ENCODE measurements at places on chromosomes 12 and 14.

GRCh38 chr14:74882103-74882920 is 596 bp downstream of the DLST start:
- DNase-seq: no peak

GRCh38 chr12:102435827-102436436 is 44.4 kb downstream of the IGF1 start:
- no peak for DNase-seq

- no peak for DNase-seq
Measured at GRCh38 chr12:66090157-66090556, 40.4 kb downstream of the LLPH start.

DNA sequence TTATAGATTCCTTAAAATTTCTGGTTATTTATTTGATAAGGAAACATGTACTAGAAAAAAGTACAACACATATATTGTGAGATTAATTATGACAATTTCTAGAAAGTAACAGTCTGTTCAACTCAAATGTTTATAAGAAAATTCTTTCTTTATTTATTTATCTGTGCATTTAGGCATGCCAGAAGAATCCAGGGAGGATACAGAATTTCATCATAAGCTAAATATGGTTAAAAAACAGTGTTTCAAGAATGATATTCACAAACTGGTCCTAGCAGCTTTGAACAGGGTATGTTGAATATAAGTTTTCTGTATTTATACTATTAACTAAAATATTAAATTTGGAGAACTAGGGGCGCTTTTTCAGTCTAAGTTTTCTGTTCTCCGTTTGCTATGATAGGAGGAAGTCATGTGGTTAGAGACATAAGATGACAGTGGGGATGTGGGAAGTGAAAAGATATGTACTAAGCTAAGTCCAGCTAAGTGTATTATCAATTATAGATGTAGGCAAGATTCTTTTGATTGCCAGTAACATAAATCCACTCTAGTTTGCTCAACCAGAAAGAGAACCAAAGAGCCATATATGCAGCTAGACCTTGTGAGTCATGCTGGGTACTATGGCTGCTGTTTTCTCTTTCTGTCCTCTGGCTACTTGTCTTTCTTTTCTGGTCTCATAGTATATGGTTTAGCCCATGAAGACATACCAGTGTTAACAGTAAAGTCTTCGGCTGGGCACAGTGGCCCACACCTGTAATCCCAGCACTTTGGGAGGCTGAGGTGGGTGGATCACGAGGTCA is 39.0 kb downstream of the LRRK2 start:
- DNase-seq: no peak

DNA sequence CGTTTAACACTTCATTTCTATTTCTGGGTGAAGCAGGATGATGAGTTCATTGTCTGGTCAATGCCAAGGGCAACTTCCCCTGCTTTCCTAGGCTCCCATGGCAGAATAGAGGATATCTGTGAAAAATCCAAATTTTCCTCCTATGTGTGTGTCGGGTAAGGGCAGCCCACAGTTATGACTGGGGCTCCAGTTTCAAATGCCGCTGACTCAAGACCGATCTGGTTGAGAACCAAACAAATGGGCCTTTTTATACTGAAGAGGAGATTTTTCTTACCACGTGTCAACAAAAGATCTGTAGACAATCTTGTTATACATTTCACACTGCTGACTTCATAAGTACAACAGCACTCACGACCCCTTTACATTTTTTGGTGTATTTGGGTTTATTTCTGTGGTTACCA is 120.8 kb downstream of the CHST11 start:
- no peak for DNase-seq

- no peak for DNase-seq
Measured at GRCh38 chr14:23085458-23085857, 9.5 kb downstream of the ACIN1 start.

DNA sequence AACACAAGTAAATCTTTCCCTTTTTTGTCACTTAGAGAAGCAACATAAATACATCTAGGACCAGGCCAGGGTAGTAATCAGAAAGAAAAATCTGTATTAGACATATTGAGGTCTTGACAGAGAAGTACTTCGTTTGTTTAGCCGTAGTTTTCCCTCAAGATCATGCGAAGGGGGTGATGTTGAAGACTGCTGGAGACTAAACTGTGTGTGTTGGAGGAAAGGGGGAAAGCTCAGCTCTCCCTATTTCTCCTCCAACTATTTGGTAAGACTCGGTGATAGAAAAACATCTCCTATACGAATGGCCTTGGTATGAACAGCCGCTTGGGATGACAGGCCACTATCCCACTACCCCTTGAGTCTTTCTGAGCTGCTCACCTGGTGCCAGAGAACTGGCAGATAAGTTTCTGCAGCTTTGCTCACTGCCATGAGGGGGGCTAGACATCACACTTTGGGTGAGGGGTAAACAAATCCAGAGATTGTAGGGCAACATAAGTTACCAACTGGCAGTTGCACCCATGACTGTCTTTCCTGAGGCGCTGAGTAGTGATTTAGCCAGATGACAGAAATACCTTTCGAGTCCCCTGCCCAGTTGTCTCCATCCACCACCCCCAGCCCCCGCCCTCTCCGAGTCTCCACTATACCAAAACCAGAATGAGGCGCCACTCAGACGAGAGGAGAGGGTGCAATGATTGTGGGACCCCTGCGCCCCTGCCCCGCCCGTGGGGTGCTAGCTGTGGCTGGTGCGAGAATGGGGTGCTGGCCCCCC is 685 bp downstream of the VAMP1 start:
- DNase-seq: no peak

DNA sequence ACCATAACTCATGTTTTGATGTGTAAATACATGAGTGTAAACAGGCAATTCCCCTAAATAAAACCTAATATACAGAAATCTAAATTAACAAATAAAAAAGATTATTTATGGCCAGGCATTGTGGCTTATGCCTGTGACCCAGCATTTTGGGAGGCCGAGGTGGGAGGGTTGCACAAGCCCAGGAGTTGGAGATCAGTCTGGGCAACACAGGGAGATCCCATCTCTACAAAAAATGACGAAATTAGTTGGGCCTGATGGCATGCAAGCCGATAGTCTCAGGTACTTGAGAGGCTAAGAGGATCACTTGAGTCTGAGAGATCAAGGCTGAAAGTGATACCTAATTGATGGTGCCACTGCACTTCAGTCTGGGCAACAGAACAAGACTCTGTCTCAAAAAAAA is 48.7 kb downstream of the BCAT1 start:
- DNase-seq: no peak

- no peak for DNase-seq
Measured at GRCh38 chr12:77225373-77225772, 160.0 kb upstream of the E2F7 start.

DNA sequence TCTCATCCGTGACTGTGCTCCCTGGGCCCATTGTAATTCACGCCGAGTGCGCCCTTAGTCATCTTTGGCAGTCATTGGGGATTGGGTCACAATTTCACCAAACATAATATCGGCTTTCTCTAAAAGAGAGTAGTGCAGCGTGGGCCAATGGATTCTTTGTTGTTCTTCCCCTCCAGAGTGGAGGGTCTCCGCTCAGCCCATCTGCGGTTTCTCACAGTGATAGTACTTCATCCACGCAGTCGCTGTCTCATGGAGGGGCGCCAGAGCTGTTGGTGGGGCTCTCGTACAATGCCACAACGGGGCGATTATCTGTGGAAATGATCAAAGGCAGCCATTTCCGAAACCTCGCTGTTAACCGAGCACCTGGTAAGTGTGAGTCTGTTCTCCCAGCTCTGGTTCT is 321.8 kb downstream of the SNAPC1 start:
- no peak for DNase-seq

DNA sequence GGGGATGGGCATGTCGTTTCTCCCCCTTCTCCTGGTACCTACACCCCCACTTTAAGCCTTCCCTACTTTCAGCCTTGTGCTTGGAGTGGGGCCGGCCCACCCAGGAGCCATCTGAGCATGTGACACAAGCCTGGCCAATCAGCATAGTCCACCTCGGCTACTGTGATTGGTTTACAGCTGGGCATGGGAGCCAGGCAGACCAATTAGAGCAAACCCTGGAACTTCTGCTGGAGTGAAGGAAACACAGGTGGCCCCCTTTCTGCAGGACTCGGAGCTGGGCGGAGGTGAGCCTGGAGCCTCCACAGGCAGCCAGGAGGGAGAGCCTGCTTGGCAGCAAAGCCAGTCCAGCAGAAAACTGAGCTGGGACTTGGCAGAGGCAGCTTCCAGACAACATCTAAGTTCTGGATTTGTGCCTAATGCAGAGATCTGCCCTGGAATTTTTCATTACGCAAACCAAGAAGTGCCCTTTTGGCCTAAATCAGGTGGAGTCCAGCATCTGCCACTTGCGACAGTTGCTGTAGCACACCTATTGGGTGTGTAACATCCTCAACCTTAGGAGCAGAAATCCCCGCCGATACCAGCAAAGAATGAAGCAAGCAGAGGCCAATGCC is 59.5 kb downstream of the SCARB1 start:
- DNase-seq: peak; percentile 29

- DNase-seq: no peak
Measured at GRCh38 chr12:13959131-13959723, 22.2 kb downstream of the GRIN2B start.

DNA sequence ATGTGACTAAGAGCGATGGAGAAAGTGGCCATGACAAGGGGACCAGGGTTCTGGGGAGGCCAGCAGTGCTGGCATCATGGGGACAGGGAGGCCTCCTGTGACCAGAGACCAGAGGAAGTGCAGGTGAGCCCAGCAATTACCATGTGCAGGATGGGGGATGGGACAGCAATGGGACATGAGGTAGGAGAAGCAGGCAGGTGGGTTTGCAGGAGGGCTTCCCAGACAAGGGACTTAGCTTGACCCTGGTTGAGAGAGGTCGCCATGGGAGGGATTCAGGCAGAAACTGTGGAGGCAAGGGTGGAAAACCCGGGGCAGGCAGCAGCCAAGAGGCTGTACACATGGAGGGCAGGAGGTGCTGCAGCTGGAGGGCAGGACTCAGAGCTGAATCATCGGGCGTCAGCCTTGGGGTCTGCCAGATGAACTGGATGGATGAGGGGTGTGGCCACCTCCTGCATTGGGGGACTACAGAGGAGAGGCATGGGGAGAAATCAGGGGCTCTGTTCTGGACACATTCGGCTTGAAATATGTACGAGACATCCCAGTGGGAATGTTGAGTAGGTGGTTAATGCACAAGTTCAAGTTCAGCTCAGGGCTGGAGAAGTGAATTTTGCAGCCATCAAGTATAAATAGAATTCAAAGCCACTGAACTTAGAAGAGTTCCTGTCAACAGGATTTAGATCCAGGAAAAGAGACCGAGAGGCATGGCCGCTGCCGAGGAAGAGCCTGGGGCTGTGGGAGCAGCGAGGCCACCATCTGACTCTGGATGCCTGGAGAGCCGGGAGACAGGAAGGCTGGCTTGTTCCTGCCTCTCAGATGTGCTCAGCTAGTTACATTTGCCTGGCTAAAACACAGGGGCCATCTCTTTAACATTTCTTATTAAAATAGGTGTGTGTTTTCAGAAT is 36.6 kb downstream of the SFSWAP start:
- no peak for DNase-seq

- no peak for DNase-seq
Measured at GRCh38 chr12:12606781-12607589, 4.7 kb upstream of the CREBL2 start.

DNA sequence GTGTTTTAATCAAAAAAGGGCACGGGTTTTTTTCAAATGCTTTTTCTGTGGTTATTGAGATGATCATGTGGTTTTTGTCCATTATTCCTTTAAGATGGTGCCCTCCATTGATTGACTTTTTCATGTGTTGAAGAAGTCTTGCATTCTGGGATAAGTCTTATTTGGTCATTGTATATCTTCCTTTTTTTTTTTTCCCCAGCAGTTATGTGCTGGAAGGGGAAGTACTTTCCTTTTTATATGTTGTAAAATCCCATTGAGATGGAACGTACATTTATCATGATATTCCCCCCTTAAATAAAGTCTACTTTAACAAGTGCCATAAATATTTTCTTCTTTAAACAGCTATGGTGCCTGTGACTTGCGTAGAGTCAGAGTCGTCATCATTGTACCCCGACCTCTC is 24.8 kb upstream of the MUCL1 start:
- no peak for DNase-seq

- no peak for DNase-seq
Measured at GRCh38 chr12:80939231-80939950, 1.7 kb upstream of the LIN7A start.

DNA sequence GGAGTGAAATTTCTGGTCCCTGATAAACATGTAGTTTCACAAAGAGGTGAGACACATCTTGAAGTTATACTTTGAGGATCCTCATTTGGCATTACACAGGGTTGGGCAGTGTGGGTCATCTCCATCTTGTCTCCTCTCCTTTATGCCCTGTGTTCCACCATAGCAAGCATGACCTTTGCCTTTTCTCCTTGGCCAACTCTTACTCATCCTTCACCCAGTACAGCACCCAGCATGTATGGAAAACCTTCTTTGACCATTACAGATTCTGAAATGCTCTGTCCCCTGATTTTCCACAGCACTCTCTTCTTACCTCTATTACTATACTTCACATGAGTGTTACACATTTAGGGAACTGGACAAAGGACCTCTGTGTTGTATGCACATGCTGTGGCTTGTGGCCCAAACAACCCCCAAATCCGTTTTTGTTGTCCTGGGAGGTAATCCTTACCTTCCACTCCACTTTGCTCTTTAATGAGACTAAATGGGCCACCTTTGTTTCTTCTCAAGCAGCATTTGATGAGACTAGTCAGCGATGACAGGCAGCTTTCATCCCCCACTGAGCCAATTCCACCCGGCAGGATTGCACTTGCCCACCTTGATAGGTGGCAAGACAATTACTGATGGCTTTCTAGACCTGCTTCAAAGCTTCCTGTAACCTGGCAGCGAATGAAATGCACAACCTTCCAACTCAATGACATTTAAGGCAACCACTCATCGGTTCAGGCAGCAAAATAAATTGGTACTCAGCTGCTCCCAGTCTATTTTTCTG is 163.5 kb downstream of the MON2 start:
- no peak for DNase-seq

GRCh38 chr12:56995201-56995929 is 11.0 kb downstream of the ZBTB39 start:
- DNase-seq: no peak

GRCh38 chr14:77421201-77421600 is 2.1 kb downstream of the NOXRED1 start:
- DNase-seq: no peak

DNA sequence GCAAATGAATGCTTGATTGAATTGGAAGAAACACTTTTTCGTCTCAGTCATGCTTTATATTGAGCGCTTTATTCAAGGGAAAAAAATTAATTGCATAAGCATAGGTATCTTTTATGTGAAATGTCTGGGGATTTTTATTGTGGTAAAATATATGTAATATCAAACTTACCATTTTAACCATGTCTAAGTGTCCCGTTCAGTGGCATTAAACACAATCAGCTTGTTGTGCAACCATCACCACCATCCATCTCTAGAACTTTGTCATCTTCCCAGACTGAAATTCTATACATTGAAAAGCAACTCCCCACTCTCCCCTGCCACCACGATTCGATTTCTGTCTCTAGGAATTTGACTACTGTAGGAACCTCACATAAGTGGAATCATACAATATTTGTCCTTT is 39.8 kb downstream of the PHLDA1 start:
- DNase-seq: no peak

GRCh38 chr12:10362325-10362724 is 27.5 kb downstream of the KLRK1 start:
- DNase-seq: no peak

Data from AG09319 (cell line).